HAP-1 (cell line): ENCODE measurements at places on chromosomes 5 and 9.
A peak's percentile ranks its signal among the peaks of the same experiment; 100 is the strongest.

DNA sequence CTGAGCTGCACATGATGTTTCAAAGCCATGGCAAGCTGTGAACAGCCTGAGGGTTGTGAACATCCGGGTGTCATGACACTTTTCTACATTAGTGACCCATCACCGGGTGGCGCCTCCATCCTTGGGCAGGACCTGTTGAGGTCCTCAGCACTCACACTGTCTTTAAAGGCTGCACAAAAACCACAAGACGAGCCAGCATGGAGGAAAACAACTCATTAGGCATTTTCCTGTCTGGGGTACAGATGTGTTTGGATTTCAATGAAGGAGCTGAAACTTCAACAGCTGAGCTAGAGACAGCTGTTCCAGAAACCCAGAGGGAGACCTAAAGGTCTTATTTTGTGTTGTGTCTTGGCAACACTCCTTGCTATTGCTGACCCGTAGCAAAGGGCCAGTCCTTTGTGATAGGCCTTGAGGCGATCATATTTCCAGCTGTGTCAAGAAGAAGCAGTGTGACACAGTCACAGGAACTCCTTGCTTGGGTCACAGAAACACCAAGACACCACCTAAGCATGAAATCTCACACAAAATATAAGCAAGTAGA lies 151.8 kb upstream of the VLDLR start:
- DNase-seq = no peak

DNA sequence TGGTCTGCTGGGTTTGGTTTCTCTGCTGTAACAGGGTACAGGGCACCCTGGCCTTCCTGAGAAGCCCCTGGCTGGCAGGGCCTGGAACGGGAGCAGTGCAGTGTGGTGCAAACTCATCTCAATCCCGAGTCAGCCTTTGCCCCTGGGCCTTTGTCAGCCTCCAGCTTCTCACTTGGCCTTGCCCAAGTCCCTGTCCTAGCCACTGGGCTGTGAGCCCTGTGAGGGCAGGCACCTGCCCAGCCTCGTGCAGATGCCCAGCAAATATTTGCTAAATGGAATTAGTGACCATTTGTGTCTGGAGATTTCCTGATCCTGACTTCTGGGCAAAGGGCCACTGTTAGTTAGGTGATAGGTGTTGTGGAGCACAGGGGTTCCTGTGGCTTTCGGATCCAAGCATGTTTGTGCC lies 13.0 kb downstream of the RGS3 start:
- DNase-seq = no peak

DNA sequence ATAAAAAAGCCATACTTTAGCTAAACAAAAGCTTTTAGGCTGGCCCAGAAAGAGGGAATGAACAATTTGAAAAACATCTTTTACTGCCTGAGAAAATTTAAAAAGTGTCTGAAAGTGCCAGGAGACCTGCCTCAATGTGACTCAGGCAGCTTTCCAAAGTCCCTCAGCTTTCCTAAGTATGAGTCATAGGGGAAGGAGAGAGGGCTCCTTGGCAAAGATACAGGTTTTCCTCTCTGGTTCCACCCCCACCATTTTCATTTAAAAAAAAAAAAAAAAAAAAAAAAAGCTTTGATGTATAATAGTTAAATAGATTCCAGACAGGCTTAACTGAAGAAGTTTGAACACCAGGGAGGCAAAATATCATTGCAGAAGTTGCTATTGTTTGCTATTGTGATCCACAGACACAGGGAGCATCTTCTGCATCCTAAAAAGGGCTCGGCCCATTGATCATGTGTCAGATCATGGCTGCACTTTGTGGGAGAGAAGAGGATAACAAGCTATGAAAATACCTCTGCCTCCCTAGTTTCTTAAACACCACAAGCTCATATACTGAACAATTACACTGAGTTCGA lies 71.5 kb downstream of the MRPS27 start:
- peak; percentile 74 for DNase-seq

DNA sequence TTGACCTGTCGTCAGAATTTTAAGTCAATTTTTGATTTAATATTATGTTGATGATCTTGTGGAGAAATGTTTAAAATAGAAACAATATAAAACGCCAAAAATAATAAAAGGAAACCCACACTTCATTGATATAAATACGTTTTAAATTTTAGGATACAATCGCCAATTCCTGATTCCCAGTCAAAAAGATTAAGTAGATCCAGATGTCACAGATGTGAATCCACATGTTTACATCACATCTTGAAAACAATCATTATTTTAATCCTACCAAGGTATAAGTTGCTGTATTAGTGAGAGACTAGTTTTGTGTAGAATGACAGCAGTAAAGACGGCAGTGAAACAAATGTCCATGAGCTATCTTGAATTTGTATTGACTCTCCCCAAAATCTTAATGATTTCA lies 4.9 kb downstream of the TAS2R1 start:
- DNase-seq = no peak

DNA sequence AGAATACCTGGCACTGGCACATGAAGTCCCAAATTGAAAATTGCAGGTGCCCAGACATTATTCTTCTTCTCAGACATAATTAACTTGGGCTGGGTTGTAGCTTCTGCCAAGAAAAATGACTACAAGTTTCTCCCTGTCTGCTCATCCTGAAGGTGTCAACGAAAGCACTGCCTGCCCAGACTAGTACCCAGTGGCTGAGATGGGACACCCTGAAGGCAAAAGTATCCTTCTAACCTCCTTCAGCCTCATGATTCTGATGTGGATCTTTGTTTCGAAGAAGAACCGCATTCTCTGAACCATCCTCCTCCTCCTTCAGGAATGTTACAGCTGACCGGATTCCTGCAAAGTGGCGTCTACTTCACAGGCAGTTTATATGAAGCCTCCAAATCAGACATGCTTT lies 161.1 kb upstream of the FST start:
- DNase-seq = no peak

DNA sequence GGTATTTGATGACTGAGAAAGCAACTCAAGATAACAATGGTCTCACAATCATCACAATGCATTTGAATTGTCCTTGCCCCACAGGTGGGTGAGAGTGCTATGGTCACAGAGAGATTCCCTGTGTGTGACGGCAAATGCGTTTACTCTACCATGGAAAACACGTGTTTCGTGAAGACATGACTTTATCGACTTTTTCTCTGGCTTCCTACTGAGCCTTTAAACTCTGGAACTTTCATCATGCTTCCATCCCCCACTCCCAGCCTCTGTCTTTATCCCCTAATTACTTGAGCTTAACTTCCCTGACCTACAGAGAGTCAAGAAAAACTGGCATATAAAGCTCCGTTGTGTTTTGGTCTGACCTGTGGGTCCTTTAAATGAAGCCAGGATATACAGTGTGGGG lies 414.1 kb upstream of the CLINT1 start:
- no peak for DNase-seq

- peak; percentile 67 for DNase-seq
These were observed 13.4 kb upstream of the CCDC112 start for GRCh38 chr5:115309751-115310370.

DNA sequence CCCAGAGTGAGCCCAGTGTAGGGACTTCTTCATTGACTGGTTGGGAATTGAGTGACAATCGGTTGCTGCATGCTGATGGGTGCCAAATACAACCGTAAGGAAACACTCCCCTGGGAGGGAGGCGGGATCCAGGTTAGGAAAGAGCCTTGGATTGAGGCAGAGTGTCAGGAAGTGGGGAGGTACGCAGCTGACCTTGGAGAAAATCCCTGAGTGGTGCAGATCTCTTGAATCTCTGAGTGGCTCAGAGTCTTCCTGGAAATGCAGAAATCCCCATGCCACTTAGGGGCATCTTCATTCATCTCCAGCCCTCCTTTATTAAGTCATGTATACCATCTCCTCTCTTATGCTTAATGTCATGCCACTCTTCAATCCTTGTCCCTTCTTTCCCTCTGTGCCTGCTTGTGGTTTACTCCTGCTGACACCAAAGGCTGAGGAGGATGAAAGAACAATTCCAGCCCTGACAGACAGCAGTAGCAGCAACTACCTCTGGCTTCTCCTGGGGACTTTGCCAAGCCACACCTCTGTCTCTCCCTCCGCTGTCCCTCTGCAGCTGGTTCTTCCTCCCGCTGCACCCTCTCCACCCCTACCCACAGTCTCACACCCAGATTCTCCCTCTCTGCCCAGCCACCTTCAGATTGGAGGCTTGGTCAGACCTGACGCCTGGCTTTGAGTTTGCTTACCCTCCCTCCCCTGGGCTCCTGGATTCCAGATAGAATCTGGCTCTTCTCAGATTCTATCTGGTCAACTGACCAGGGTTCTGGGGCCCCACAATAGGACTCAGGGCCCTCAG lies 14.1 kb upstream of the LCP2 start:
- no peak for DNase-seq

DNA sequence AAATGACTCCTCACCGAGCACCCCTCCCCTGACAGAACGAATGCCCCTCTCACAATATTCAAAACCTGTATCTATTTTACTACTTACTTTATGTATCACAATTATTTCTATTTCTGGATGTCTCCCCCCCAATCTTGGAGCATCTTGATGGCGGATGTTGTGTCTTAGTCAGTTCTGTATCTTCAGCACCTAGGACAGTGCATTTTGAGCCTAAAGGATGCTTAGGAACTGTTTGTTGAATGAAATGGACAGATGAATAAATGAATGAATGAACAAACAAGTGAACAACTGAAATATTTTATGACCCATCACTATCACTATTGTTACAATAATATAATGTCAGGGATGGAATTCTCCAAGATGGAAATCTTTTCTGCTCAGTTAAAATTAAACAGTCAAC lies 295.7 kb downstream of the DNAH5 start:
- DNase-seq = no peak

DNA sequence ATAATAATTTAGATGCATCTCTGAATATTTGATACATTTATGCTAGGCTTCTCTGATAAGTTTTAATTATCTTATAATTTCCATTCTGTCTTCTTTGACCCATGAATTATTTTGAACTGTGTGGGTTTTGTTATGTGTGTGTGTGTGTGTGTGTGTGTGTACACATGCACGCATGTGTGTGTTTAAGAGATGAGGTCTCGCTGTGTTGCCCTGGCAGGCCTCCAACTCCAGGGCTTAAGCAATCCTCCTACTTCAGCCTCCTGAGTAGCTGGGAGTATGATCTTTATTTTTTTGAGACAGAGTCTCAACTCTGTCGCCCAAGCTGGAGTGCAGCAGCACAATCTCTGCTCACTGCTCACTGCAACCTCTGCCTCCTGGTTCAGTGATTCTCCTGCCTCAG lies 75.4 kb downstream of the NDUFAF2 start:
- no peak for DNase-seq

- no peak for DNase-seq
These were observed 739.0 kb downstream of the DTWD2 start for GRCh38 chr5:118249386-118249785.

- no peak for DNase-seq
These were observed 36.4 kb downstream of the PIK3R1 start for GRCh38 chr5:68251804-68252522.

DNA sequence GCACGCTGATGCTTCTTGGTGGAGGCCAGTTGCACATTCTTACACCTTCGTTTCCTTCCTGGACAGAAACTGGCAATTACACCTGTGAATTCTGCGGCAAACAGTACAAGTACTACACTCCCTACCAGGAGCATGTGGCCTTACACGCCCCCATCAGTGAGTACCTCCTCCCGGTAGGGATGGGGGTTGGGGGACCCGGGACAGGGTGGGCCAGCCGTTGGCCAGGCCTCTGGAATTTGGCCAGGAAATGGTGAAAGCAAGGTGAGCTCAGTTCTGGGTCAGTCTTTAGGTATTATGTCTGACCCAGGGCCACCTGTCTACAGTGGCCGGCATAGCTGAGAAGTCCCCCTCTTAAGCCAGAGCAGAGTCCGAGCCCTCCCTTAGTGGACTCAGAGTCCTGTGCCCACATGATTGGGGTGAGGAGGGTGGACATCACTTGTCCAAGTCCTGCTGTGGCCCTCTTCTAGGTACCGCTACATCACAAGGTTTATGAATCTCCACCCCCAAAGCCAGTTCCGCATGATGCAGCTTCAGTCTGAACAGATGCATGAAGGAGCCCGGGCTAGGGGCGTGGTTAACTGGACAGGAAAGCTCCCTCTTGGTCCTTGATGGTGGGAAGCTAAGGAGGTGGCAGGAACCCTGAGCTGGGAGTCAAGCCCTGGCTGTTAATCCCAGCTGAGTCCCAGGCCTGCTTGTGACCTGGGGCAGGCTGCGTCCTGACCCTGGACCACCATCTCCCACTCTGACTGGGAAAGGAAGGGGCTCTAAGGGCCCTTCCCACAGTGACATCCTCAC lies 61.3 kb downstream of the AMBP start:
- no peak for DNase-seq

- no peak for DNase-seq
These were observed 63.8 kb downstream of the ATP10B start for GRCh38 chr5:160788102-160788660.

GRCh38 chr5:14672082-14672481 lies 7.6 kb downstream of the OTULIN start:
- no peak for DNase-seq

- no peak for DNase-seq
These were observed 88.0 kb downstream of the SEMA6A start for GRCh38 chr5:116486588-116486987.

DNA sequence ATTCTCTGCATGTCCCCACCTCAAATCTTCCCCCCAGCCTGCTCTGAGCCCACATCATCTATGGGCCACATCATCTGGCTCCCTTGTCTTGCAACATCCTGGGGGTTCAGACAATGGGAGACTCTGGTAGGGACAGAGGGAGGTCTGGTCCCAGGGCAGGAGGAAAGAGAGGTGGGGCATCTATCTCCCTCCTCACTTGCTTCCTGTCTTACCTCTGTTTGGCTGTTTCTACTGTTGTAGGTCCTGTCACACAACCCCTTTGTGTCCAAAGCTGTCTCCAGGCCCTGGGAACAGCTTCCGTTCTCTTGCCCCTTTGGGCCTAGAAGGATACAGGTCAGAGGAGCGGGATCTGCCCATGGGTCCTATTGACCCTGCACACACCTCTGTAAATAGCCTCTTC lies 227.2 kb downstream of the NSG2 start:
- no peak for DNase-seq

GRCh38 chr5:10393491-10393890 lies 40.0 kb downstream of the MARCHF6 start:
- no peak for DNase-seq

GRCh38 chr9:127124792-127125191 lies 2.4 kb upstream of the ANGPTL2 start:
- no peak for DNase-seq

DNA sequence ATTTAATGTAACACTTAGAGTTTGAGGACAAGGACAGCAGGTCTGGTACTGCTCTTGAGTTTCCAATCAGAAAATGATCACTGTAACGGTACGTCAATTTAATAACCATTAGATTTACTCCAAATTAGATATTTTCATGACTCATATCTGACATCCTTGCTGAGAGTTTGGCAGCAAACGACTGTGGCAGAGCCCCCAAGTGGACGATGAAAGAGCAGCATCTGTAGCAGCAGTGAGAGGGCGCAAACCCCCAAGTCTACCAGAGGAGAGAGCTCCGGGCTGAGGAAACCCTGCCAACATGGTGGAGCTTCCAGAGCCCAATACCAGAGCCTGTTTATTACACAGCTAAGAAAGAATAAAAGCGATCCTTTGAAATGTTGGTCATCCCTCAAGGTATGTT lies 73.2 kb upstream of the EPB41L4A start:
- DNase-seq = peak; percentile 48

GRCh38 chr5:123180178-123180577 lies 91.1 kb downstream of the PRDM6 start:
- no peak for DNase-seq

- DNase-seq = no peak
These were observed 25.8 kb upstream of the F2R start for GRCh38 chr5:76690037-76690679.

- no peak for DNase-seq
These were observed 412.1 kb downstream of the KDM4C start for GRCh38 chr9:7169717-7170389.
